ENCODE measurements at places on chromosomes 2 and 18. TPM values are rescaled to one million over a fixed set of nuclear protein-coding genes. Genes with fewer than 3 reads are reported as not detected.

Gene SCN9A
- under 0.01 TPM for total RNA-seq

Gene MATN3
- 0.87 TPM for total RNA-seq

Gene WNT10A
- not detected for total RNA-seq

Gene MC2R
- total RNA-seq: not detected

Gene CRYGC
- not detected for total RNA-seq

Gene SLC35F6
- 23.1 TPM for total RNA-seq

Gene POTEI
- 0.79 TPM for total RNA-seq

Gene VWA3B
- not detected for total RNA-seq

Gene LIMS4
- total RNA-seq: 47.8 TPM

Gene DSC2
- under 0.01 TPM for total RNA-seq

Gene AKAIN1
- not detected for total RNA-seq

Gene FSIP2
- total RNA-seq: under 0.01 TPM
